ENCODE measurements at places on chromosomes 13 and 19.

DNA sequence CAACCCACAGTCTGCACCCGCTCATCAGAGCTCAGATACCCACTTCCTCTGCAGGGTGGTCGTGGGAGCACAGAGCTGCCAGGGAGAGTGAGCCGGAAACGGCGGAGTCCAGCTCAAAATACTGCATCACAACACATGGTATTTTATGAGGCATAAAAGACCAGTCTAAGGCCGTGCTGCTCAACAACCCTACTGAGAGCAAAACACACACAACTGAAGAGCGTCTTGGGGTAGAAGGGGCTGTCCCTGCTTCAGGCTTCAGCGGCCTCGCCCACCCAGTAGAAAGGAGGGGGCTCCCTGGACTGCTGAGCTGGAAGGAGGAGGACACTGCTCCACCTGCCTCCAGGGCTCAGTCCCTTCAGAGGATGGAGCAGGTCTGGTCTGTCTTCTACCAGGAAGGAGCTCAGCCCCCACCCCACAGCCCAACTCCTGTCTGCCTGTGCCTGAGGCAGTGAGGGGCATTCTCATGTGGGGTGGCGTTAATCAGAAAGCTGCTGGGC, 36.9 kb downstream of the NAXD start:
- no peak for DNase-seq

- no peak for DNase-seq
These were observed 8.9 kb upstream of the CYP4F3 start for GRCh38 chr19:15631817-15632216.

GRCh38 chr13:33541456-33541855, 255.9 kb upstream of the STARD13 start:
- no peak for DNase-seq

DNA sequence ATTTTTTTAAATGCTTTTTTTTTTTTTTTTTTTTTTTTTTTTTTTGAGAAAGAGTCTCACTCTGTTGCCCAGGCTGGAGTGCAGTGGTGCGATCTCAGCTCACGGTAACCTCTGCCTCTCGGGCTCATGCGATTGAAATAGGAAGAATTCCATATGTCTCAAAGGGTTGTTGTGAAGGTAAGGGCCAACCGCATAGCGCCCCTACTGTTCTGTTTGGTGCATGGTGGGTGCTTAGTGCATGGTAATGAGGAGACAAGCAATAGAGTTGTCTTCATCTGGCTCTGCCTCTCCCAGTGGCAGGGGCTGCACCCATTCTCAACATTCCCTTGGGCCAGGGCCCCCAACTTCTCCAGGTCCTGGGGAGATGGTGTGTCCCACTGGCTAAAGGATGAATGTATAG, 68.7 kb downstream of the RASL11A start:
- no peak for DNase-seq

GRCh38 chr19:49985871-49986270, 24.9 kb upstream of the SIGLEC11 start:
- DNase-seq = no peak

- no peak for DNase-seq
These were observed 23.4 kb downstream of the CCNE1 start for GRCh38 chr19:29834991-29835846.

GRCh38 chr13:99151516-99151915, 49.1 kb upstream of the UBAC2 start:
- no peak for DNase-seq

- DNase-seq = no peak
These were observed 3.9 kb downstream of the SIGLEC7 start for GRCh38 chr19:51145916-51146493.

GRCh38 chr13:93562676-93563075, 336.1 kb downstream of the GPC6 start:
- no peak for DNase-seq

DNA sequence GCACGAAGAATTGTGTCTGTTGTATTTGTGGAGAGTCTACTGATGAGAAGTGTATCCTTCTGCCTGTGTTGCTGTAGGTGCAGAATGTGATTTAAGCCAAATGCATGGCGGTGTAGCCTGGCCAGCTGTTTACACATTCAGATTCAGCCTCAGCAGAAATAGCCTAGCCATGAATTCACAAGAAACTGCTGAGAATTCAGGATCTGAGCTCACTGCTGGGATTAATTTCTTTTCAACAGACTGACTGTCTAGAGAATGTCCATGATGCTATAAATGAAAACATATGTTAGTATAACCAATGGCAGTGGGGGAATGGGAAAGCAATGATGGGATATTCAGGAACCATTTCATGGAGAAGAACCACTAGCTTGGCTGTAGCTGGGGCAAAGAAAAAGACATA, 77.4 kb upstream of the RNF113B start:
- no peak for DNase-seq

GRCh38 chr19:492091-492531, 4.2 kb upstream of the MADCAM1 start:
- no peak for DNase-seq

GRCh38 chr19:4636151-4636717, 3.1 kb upstream of the TNFAIP8L1 start:
- DNase-seq = no peak

All from NCI-H2081 treated with DMSO at 0.1 percent for 48 hours (cell line).